ENCODE measurements at places on chromosomes 1 and 21.
A peak's percentile ranks its signal among the peaks of the same experiment; 100 is the strongest.

DNA sequence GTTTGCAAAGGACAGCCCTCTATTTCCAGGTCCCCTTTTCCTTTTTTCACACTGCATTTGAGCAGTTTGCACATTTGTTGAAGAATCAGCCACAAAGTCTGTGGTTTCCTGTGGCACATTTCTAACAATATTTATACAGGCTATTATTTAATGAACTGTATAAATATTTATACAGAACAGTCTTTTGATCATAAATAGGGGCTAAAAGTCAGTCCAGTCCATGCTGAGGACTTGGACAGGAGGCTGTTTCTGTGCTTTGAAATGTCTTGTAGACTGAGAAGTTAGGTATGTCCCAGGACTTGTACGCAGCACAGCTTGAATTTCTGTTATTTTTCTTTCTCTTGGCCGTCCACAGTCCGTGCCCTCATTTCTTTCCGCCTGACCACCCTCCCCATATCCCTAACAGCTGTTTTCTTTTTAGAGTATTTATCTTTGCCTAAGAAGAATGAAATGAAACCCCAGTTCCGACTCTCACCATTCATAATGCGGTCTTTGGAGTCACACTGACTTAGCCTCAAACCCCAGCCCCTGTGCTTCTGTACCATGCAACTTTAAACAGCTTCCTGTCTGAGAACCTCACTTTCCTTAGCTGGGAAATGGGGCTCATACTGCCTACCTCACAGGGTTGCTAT, 19.7 kb downstream of the FGGY start:
- no peak for DNase-seq

GRCh38 chr1:77060000-77060399, 159.2 kb downstream of the PIGK start:
- no peak for DNase-seq

- no peak for DNase-seq
Measured at GRCh38 chr1:117735045-117735992, 129.5 kb downstream of the TENT5C start.

GRCh38 chr1:193070942-193071341, 11.5 kb downstream of the RO60 start:
- no peak for DNase-seq

- DNase-seq = no peak
Measured at GRCh38 chr21:45872471-45872870, 109.1 kb upstream of the COL6A1 start.

DNA sequence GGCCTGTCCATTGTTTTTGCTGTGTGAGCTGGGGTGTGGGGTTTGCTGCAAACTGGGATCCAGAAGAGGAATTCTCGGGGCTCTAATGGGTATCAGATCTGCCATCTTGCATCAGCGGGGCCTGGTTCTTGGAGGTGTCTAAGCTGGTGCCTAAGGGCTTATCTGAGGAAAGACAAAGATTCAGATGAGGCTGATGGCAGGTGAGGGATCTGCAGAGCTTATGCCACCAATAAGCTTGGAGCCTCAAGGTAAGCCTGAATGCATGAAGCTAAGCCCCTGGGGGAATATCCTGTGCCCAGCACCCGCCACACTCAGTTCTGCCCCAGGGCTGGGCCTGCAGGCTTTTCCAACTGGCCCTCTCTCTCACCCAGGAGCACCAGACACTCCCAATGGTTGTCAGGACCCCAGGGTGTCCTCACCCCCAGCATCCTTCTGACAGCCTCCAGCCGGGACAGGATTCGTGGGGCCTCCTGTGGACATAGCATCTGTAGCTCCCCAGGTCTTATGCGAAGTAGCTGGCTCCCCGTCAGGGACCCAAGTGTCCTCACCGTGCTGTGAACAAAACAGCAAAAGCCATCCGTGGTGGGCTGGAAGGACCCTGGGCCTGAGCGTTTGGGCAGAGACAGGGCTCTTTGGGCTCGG, 9.5 kb upstream of the GSTM3 start:
- no peak for DNase-seq

DNA sequence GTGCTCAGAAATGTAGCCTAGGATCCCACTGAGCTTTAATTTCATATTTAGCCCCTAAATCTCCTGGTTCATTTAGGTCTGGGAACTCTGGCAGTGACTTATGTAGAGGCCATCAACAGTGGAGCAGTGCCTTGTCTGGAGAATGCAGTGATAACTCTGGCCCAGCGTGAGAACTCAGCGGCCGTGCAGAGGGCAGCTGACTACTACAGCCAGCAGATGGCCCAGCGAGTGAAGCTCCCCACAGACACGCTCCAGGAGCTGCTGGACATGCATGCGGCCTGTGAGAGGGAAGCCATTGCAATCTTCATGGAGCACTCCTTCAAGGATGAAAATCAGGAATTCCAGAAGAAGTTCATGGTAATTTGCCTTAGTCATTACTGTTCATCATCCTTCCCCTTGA, 17.8 kb downstream of the GBP6 start:
- no peak for DNase-seq

DNA sequence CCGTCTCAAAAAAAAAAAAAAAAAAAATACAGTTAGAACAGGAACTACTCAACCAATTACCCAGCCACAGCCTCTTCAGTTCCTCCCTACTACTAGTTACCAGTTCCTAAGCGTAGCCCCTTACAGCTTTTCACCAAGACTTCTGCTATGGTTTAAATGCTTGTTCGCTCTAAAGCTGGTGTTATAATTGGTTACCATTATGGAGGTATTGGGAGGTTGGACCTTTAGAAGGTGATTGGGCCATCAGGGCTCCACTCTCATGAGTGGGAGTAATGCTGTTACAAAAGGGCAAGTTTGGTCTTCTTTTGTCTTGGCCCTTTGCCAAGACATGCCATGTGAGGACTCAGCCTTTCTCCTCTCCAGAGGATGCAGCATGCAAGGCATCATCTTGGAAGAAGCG, 3.0 kb upstream of the SMPDL3B start:
- peak; percentile 20 for DNase-seq

- no peak for DNase-seq
Measured at GRCh38 chr1:183810121-183810520, 5.2 kb downstream of the RGL1 start.

DNA sequence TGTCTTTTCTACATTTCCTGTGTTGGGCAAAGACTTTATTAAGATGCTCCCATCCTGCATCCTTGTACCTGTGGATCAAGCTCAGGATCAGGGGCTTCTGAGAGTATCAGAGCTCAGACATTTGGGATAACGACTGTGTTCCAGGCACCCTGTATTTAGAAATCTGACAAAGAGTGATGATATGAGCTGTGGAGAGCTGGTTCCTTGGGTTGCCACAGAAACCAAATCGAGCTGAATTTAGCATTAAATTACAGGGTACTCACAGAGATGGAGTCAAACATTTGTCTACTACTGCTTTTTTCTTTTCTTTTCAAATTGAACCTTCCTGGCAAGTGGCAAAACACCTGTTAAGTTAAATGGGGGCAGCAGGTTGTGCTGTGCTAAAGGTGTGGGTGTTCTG, 110.6 kb downstream of the XCL2 start:
- DNase-seq = no peak

- DNase-seq = no peak
Measured at GRCh38 chr1:67399199-67399993, 30.8 kb downstream of the SERBP1 start.

DNA sequence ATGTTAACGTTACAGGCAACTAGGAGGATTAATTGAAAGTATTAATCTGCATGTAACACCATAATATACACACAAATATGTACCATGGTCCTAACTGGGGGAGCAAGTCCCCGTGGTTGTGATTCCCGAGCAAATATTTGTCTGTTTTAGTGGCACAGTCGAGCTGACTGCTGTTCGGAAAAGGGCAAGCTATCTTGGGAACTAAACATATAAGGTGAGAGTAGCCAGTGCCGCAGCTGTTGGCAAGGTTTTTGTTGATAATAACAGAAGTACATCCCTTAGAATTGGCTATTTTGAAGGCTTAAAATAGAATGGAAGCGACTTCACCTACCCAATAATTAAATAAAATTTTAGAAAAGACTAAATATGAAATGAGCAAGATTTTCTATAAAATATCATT, 45.5 kb downstream of the UCHL5 start:
- DNase-seq = no peak

GRCh38 chr1:37630426-37631028, 4.2 kb downstream of the RSPO1 start:
- DNase-seq = no peak

DNA sequence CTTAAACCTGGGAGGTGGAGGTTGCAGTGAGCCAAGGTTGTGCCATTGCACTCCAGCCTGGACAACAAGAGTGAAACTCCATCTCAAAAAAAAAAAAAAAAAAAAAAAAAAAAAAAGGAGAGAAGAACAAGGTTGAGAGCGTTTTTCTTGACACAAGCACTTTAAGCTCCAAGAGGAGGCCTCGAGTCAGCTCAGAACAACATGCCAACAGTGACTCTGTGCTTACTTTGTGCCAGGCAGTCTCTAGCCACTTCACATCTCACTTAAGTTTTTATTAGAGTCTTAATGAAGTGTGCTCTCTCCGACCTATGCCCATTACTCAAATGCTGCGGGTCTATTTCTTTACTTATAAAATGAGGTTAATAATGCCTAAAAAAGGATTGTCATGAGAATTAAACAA, 13.0 kb downstream of the ATP1A1 start:
- DNase-seq = no peak

- DNase-seq = no peak
Measured at GRCh38 chr1:45722809-45723208, 27.6 kb downstream of the IPP start.

- DNase-seq = no peak
Measured at GRCh38 chr1:48470481-48470855, 1.5 kb downstream of the SPATA6 start.

GRCh38 chr1:44655609-44656008, 18.7 kb downstream of the TMEM53 start:
- no peak for DNase-seq

- DNase-seq = no peak
Measured at GRCh38 chr1:110348050-110348449, 8.9 kb downstream of the RBM15 start.

GRCh38 chr1:62687421-62687902, 724 bp downstream of the DOCK7 start:
- DNase-seq = no peak

GRCh38 chr1:92538048-92538412, 51.3 kb upstream of the GFI1 start:
- DNase-seq = no peak

DNA sequence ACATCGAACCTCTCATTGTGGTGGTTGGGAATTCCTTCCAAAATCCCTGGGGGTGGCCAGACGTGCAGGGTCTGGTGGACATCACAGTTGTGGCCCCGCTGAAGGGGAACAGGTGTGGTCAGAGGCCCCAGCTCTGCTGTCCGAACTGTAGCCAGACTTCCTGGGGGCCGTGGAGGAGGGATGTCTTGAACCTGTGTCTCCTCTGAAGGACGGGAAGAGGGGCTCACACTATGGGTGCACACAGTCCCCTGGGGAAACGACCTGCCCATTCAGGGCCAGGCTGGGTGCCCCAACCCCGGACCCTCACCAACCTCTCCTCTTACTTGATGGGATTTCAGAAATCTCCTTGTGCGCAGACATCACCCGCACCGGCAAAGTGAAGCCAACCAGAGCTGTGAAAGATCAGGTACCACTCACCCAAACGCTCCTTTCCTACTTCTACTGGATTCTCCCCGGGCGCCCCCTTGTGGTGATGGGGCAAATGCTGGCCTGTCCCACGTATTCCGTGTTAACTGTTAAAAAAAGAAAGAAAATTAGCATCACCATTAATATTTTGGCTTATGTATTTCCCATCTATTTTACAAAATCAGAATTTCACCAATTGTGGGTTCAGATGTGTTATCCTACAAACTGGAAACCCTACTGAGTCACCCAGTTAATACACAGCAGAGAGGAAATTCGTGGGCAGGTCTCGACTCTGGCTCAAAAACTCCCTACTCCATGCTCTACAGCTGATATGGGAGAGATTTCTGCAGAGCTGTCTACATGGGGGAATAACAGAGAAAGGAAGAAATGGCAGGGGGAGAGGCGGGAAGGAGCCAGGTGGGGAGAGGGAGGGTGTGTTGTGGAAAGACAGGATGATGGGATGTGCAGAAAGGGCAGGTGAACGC, 28.1 kb downstream of the PADI4 start:
- no peak for DNase-seq

DNA sequence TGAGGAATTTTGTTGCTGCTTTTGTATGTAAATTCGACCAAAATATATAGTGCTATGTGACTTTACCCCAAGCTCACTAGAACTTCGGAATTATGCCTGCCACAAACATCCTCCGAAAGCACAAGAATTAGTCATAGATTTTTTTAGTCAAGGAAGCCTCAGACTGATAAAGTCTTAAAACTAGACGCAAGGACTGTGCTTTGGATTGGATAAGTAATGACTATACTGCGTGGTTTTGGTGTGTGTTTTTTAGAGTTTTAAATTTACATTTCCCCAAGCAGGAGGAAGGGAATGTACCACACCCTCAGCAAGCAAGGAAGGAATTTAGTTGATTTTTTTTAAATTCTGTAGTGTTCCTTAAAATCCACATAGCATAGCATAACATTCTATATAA, 10.3 kb downstream of the WLS start:
- no peak for DNase-seq

GRCh38 chr1:98405581-98406074, 255.9 kb upstream of the SNX7 start:
- DNase-seq = no peak

DNA sequence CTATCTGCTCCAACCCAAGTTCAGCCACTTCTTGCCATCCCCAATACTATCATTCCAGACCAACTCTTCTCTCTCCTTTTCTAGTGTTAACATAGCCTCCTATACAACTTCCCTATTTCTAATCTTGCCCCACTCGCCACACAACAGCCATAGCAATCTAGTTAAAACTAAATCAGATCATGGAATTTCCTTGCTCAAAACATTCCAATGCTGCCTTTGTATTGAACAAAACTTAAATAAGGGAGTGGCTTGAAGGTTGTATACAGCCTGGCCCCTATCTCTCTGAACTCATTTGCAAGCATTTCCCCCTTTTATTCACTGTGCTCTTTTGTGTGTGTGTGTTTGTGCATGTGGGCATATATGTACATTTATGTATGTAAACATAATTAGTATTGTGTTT, 118.1 kb upstream of the SGIP1 start:
- peak; percentile 60 for DNase-seq

GRCh38 chr1:207919523-207920170, 8.7 kb upstream of the CD34 start:
- no peak for DNase-seq

DNA sequence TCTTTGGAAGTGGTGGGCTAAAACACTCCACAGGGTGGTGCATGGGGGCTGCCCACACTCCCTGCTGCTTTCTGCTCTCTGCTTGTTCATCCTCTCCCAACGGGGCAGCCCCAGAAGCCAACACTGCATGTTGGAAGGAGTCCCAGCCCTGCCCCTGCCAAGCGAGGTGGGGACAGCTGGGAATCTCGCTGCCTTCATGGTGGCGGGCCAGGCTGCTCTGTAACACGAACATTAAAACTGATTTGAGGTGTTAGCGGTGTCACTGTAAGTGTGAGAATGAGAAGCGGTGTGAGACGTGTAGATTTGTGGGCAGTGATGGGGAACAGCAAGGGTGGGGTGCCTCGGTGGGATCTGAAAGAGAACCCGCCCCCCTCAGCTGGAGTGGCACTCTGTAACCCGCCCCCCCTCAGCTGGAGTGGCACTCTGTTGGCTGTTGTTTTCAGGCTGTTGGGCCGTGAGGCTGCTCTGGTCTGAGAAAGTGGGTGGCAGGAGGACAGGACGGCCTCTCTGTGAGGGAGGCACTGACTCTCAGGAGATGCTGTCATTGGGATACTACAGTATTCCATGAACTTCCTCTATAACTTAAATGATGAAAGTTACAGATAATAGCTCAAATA, 80.9 kb downstream of the PCBP3 start:
- no peak for DNase-seq

Measured in SIG-M5 (cell line).